ENCODE measurements at places on chromosomes 13 and 19.

- no peak for DNase-seq
Measured at GRCh38 chr13:28246891-28247290, 108.5 kb downstream of the PAN3 start.

GRCh38 chr19:40630571-40631160, 29.5 kb downstream of the LTBP4 start:
- no peak for DNase-seq

- DNase-seq, result no peak
Measured at GRCh38 chr13:111394211-111394922, 73.9 kb downstream of the TEX29 start.

DNA sequence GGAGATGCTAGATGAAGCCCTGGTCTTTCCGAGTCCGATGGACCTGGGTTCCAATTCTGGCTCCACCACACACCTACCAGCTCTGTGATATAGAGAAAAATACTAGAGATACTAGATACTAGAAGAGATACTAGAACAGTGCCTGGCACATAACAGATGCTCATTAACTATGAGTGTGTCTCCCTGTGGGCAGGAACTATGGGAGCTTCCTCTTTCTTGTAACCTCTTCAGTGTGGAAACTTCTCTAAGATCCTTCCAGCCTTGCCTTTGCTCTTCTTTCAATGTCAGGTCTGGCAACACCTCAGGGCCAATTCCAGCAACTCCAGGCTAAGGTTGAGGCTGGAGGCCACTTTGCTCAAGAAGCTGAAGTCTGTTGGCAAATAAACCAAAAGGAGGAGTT, 143.9 kb downstream of the KATNAL1 start:
- no peak for DNase-seq

DNA sequence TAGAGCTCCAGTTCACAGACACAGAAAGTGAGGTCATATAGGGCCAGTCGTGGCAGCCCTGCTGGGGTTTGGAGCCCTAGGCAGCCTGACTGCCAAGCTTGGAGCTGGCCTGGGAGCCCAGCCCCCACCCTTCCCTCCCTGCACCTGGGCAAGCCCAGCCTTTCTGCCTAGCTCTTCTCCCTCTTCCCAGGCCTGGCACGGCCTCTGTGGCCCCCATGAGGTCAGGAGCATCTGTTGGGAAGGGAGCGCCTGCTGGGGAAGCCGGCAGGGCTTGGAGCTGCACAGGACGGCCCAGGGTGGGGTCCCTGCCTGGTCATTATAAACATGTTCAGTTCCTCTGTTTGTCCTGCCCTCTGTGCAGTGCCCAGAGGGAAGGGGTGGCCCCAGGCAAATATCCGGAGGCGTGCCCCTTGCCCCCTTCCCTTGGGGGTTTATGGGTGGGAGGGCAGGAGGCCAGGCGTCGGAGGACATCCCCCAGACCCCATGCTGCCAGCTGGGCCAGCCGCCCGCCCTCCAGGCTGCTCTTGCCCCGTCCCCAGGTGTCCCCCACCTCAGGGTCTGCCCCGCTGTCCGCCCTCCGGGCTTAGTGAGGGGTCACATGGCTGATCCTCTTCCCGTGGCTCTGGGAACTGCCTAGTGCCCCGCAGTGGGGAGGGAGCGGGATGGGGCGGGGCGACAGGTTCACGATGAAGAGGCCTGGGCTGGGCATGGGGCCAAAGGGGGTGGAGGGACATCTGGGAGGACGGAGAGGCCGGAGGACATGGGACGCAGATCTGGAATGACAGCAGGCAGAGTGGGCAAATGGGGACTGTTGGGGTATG, 30.0 kb upstream of the NCCRP1 start:
- DNase-seq, result no peak

- DNase-seq, result no peak
Measured at GRCh38 chr13:40259899-40260298, 406.5 kb downstream of the FOXO1 start.

DNA sequence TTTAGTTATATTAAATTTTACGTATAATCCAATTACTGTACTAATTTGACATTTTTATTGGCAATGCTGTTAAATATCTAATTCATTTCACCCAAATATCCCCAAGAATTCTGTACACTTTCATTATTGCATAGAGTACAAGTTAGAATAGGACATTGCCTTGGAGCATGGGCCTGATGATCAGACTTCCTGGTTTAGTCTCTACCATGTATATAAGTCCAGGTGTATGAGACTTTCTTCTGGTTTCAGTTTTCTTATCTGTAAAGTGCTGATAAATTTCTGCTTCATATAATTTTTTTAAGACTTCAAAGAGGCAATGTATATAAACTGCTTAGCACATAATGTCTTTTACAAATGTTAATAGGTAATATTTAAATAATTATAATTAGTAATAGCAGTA, 179.4 kb downstream of the KLF12 start:
- no peak for DNase-seq

- no peak for DNase-seq
Measured at GRCh38 chr13:101892296-101892695, 439.8 kb downstream of the ITGBL1 start.

DNA sequence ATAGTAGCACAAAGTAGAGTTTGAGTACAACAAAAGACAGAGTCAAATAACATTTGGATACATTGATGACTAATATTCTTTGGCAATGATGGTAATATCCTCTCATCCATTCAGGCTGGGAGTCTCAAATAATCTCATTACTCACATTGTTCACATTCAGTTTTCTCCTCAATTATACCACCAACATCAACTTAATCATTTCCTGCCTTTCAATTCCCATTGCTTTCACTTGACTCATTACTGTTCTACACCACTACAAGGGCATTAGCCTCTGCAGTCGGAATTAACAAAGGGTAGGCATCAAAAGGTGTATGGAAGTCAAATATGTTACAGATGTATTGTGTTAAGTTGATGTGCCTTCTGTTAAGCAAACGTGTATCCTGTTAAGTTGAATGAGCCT, 518.4 kb upstream of the SLITRK1 start:
- no peak for DNase-seq

- no peak for DNase-seq
Measured at GRCh38 chr13:26682606-26683005, 78.0 kb downstream of the GPR12 start.

GRCh38 chr13:94583926-94584325, 12.0 kb downstream of the TGDS start:
- no peak for DNase-seq

- DNase-seq, result peak; percentile 27
Measured at GRCh38 chr19:3783660-3784584, 2.3 kb downstream of the MATK start.

DNA sequence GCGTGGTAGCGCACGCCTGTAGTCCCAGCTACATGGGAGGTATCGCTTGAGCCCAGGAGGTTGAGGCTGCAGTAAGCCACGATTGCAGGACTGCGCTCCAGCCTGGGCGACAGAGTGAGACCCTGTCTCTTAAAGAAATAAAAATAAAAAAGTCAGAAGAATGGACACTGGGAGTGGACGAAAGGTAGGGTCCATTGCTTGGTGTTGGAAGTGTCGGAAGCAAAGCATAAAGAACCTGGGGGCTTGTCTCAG, 392 bp upstream of the ARHGAP33 start:
- DNase-seq, result no peak

GRCh38 chr13:110455941-110456340, 105.6 kb downstream of the RAB20 start:
- peak; percentile 62 for DNase-seq

GRCh38 chr13:110875241-110875640, 39.6 kb downstream of the ANKRD10 start:
- no peak for DNase-seq

- no peak for DNase-seq
Measured at GRCh38 chr19:47704656-47705055, 8.6 kb upstream of the EHD2 start.

DNA sequence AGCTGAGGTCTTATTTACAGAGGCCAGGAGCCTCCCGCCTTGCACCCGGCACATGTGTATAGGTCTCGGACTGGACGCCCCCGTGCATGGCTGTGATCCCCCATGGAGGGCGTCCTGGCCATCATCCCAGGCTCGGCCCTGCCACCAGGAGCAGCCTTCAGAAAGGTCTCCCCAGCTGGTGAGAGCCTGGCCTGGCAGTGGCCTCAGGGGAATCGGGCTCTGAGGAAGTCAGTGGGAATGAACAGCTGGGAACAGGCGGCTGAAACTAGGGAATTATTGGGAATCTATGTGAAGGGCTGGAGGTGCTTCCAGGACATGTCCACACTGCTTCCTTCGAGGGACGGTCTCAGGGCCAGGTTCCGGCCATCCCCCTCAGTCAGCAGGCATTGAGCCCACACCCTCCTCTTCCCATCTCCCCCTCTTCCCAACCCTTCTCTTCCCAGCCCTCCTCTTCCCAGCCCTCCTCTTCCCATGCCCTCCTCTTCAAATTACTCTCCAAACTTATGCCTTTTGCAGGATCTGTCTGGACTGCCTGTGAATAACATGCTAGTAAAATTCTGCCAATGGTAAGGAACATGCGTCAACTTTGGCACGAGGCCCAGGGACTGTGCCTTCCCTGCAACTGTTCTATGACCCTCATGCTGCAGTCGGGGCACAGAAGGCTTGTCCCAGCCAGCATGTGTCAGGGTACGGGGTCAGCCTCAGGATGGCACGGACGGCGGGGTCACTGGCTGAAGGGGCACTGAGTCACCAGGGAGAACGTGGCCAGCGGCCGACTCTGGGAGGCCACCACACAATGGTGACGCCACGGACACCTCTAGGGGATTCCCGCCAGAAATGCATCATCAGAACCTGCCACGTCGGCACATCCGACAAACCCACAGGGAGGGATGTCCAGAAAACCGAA, 24.2 kb upstream of the C13orf46 start:
- no peak for DNase-seq

DNA sequence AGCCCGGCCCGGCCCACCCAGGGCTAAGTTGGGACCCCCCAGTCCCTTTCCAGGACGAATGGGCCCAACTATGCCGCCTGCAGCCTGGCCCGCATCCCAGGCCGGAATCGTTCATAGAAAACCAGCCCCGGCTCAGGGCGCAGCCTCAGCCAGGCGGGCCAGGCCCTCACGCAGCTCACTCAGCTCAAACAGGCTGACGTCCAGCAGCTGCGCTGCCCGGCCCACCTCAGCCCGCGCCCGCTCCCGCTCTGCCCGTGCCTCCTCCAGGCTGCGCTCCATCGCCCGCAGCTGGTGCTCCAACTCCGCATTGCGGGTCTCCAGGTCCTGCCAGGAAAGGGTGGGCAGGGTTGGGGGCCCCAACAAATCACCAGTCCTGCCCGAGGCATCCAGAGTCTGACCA, 9.8 kb downstream of the DDX49 start:
- no peak for DNase-seq

GRCh38 chr13:35190241-35190640, 248.2 kb downstream of the NBEA start:
- no peak for DNase-seq

DNA sequence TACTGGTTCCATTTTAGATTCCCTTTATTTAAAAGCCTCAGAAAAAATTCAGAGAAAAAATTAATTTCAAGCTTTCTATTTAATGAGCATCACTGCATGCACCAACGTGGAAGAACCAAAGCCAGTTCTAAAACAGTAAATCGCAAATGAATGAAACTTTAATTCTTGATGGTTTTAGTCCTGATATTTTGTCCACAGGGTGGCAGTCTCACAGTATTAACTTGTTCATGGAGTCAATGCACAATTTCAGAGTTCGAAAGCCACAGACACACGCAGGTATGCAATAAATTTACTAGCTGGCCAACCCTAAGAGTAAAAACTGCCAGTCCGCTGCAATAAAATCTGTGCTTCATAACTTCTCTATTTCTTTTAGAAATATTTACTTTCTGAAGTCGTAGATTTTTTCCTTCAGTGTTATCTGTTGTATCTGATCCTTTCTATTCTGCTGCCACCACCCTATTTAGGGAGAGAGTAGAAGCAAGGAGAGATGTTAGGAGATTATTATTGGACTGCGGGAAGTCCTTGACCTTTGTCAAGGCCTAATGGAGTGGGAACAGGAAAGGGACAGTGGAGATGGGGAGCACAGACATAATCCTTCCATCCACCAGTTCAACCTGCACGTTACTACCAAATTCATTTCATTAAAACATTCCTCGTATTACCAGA, 7.0 kb upstream of the WBP4 start:
- DNase-seq, result peak; percentile 24

DNA sequence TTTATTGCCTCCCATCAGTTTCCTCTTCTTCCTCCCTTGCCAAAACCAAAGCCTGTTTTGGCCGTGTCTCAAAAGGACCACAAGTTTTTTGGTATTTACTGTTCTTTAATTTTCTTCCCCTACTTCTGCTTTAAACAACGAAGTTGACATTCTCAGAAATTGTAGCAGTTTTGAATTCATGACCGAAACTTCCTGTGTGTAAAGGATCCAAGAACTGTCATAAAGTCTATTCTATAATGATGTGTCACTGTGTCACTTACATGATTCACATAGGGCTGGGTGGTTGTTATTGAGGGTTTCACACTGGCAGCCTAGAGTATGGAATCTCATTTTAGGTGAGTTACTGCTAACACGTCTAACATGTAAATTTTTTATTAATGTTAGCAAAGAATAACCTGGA, 741.0 kb upstream of the KLHL1 start:
- DNase-seq, result no peak

DNA sequence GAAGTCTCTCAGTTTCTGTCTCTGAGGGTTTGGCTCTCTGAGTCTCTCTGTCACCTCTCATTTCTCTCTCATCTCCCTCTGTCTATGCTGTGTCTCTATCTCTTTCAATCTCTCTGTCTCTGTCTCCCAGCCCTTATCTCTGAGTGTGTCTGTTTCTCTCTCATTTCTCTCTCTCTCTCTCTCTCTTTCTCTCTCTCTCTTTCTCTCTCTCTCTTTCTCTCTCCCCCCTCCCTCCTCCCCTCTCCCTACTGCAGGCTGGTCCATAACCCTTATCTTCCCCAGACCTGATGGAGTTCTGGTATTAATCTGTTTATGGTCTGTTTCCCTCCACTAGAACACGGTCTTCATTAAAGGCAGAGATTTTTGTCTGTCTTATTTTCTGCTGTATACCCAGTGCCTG, 1.3 kb upstream of the PVR start:
- no peak for DNase-seq

DNA sequence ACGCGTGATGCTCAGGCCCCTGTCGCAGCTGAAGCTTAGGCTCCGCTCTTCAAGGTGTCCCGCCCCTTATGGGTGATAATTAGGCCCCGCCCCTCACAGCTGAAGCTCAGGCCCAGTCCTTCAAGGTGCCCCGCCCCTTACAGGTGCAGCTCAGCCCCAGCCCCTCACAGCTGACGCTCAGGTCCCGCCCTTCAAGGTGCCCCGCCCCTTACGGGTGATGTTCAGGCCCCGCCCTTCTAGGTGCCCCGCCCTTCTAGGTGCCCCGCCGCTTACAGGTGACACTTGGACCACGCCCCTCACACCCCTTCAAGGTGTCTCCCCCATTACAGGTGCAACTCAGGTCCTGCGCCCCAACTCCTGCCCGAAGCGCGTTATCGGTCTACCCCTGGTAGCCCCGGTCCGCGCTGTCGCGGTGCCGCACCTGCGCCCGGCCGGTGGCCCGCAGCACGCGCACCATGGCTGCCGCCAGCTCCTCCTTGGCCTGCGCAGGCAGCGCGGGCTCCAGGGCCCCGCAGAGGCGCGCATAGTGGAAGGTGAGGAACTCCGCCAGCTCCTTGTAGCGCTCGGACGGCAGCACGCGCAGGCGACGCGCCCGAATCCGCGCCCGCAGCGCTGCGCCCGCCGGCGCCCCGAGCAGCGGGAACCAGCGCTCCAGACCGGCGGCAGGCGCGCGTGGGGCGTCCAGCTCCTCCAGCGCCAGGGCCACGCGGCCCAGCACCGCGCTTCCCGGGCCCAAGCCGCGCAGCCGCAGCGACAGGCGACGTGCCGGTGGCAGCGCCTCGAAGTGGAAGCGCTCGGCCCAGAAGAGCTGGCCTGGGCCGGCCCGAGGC, 7.3 kb downstream of the RASAL3 start:
- no peak for DNase-seq

GRCh38 chr19:45847663-45848062, 15.3 kb downstream of the SYMPK start:
- no peak for DNase-seq

- DNase-seq, result no peak
Measured at GRCh38 chr19:343451-343931, 1.1 kb downstream of the MIER2 start.

Data from activated T-cell treated with anti-CD3 and anti-CD28 coated beads for 24 hours (primary cell).